ENCODE measurements at places on chromosomes 12 and 14.

- DNase-seq: no peak
These were observed 20.5 kb upstream of the RPL10L start for GRCh38 chr14:46672128-46672527.

DNA sequence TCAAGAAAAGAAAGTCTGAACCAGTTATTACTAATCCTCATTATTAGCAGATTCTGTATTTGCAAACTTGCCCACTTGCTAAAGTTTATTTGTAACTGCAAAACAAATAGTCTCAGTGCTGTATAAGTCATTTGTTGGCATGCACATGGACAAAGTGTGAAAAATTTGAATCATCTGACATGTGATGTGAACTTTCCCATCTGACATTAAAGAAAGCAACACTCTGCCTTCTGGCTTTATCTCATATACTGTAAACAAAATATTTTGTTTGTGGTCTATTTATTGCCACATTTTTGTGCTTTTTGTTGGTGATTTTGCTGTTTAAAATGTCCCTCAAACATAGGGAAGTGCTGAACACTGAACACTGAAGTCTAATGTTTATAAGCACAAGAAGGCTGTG lies 513.8 kb downstream of the RPL10L start:
- no peak for DNase-seq

- no peak for DNase-seq
These were observed 2.9 kb upstream of the TDRD9 start for GRCh38 chr14:103925316-103925715.

- DNase-seq: no peak
These were observed 192.8 kb upstream of the EEA1 start for GRCh38 chr12:93121729-93122488.

DNA sequence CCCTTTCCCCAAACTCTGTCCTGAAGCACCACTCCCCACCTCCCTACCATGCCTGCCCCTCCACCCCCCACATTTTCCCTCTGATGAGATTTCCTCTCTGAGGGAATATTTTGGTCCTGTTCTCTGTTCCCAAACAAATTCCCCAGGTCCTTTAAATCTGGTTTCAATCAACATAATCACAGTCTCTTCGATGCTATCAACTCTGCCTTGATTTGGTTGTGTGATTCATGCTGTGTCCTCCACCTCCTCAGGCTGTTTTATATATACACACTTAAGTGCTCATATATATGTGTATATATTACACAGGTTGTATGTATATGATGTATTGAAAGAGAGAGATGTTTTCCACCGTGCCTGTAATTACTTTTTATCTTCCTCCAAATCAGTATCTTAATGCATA lies 36.0 kb downstream of the NTF3 start:
- no peak for DNase-seq

- DNase-seq: no peak
These were observed 21.3 kb downstream of the PITPNM2 start for GRCh38 chr12:123129621-123130020.

DNA sequence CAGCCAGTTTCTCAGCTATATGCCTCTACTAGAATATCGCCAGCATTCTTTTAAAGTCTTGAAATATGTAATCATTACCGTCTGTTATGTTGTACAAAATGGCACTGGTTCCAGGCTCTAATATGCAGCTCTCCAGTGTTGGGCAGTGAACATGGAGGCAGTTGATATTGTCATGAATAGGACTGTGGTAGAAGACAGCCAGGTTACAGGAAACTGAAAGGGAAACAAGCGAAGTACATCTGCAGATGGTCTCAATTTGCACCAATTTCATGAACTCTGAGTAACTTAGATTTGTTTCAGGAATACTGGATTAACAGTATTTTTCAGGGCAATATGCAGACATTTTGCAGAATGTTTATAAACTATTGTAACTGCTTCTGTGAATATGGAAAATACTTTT lies 13.4 kb upstream of the KLHL42 start:
- no peak for DNase-seq

GRCh38 chr12:111597831-111598636 lies 1.1 kb downstream of the ATXN2 start:
- peak; percentile 57 for DNase-seq

- DNase-seq: no peak
These were observed 25.3 kb upstream of the SPTLC2 start for GRCh38 chr14:77641534-77642341.

DNA sequence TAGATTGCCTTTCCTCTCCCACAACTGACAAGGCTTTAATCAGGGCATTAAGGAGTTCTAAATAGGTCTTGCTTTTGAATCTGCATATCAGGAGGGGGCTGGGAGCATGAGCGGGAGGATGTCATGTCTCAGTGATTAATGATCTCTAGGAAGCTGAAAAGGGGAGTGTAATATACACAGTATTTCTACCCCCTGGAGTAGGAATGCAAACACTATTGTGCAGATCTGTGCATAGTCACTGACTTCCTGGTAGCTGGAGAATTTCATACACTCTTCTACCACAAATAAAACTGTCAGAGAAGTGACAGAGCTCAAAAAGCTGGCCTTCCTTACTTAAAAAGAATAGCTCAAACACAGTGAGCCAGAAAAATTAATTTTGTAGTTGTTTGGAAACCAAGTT lies 65.8 kb downstream of the RIC8B start:
- DNase-seq: peak; percentile 78

DNA sequence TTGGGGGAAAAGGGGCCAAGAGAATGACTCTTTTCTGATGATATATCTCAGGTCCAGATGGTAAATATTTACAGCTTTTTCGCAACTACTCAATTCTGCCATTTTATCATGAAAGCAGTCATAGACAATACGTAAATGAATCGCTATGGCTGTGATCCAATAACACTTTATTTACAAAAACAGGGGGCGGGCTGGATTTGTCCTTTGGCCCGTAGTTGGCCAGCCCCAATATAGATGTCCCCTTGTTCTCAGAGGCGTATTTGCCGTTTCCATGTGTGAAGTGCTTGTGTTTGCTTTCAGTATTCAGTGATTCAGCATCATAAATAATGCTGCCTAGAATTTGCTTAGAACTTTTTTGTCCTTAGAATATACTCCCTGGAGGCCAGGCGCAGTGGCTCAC lies 77.2 kb downstream of the CCDC92 start:
- DNase-seq: no peak

DNA sequence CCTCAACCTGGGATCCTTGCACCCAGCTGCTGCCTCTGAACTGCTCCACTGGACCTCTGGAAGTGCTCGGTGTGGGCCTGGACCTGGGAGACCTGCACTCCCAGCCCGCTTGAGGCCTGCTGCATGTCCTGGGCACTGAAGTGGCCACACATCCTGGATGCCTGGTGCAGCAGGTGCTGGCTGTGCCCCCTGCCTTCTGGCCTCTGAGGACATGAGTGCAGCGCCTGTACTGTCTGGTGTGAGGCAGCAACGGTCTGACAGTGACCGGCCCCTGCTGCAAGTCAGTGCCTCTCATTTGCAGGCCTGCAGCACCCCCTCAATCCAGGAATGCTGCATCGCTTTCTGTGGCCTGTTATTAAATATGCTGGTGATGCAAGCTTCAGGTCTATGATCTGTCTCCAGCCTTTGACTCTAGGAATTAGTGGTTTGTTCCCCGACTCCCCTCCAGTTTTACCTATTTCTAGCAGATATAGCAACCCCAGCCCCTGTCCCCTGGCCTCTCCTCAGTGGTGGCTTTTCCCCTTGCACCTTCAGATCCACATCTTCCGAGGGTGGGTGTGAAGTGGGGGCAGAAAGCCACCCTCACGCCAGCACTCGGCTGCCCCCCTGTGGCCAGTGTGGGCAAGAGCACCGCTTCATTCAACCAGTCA lies 3.6 kb downstream of the SMIM41 start:
- DNase-seq: peak; percentile 69

- DNase-seq: peak; percentile 76
These were observed 637 bp downstream of the PTMS start for GRCh38 chr12:6766651-6767349.

DNA sequence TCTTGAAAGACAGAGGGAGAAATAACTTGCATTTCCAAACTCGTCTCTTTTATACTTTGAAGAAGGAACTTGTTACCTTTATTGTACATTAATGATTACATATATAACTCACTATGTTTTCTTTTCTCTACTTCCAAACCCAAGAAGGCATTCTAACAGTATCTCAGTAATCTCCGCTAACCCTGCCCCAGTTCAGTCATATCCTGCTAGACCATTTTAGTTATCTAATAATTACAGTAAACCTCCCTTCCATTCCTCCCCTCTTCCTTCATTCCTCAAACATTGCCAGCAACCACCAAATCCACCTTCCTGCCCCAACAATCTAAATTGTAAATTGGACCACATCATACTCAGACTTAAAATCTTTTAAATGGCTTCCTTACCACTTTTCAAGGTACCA lies 30.6 kb downstream of the STK38L start:
- DNase-seq: no peak

DNA sequence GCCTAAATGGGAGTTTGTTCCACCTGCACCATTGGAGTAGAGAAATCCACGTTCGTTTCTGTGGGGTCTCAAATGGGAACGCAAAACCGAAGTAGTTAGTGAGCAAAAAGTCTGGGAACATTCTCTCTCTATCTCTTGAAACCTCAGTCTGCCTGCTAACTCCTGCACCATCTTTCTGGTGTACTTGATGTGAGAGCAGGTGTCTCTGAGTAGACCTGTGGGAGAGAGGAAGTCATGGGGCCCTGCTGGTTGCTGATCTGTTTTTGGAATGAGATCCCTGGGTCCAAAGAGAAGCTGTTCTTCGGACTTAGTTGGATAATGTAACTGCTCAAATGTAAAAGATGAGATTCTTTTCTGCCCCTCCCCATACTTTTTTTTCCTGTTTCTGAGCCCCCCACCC lies 57.3 kb downstream of the MAX start:
- no peak for DNase-seq

DNA sequence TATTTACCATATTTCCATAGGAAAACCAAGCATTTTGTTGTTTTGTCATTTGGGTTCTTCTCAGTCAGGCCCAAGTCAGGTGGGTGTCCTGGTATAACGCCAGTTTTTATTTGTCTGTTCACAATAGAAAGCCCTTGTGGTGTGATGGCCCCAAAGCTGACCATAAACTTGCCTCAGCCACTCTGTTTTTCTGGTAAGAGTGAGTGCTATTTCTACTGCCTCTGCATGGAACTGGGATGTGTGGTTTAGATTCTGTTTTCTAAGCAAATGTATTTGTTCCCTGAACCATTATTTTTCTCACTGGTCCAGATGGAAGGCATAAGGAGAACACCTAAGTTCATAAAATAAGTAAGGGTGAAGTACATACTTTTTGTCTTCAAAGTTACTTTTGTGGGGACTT lies 1.8 kb upstream of the SSPN start:
- no peak for DNase-seq

GRCh38 chr14:49438256-49438770 lies 147.9 kb downstream of the RPS29 start:
- DNase-seq: no peak

- DNase-seq: no peak
These were observed 69.2 kb downstream of the C2CD5 start for GRCh38 chr12:22474970-22475720.

DNA sequence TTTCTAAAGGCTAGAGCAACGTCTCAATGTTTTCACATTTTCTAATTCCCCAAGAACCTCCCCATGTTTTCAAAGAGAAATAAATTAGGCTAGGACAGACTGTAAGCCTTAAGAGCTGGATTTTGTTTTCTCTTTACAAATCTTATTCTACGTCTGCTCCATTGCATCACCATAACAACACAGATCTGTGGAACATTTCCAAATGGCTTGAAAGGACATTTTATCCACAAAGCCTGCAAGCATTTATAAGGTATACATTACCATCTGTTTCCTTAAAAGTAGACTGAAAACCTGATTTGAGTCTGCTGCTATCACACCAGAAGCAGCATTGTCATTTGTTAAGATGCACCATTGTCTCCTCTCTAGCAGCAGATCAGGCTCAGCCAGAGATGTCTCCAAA lies 115.3 kb upstream of the PLEKHA5 start:
- DNase-seq: no peak

DNA sequence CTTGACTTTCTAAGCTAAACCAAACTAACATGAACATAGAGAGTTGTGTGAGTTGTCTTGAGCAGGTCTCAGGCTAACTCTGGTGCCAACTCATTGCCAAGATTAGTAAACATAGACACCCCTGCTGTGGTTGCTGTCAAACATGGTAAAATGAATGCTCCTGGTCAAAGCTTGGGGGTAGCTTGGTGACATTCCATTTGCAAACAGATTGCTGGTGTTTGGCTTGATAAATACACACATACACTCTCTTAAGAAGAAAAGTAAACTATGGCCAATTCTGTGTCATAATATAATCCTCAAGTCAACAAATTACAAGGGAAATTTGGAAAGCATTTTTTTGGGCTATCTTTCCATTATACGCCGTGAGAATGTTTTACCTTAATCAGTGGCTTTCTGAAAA lies 386.4 kb upstream of the PDE3A start:
- DNase-seq: no peak

GRCh38 chr14:57345106-57345505 lies 45.3 kb upstream of the NAA30 start:
- no peak for DNase-seq

GRCh38 chr14:68469208-68469713 lies 323.6 kb downstream of the ZFP36L1 start:
- no peak for DNase-seq

DNA sequence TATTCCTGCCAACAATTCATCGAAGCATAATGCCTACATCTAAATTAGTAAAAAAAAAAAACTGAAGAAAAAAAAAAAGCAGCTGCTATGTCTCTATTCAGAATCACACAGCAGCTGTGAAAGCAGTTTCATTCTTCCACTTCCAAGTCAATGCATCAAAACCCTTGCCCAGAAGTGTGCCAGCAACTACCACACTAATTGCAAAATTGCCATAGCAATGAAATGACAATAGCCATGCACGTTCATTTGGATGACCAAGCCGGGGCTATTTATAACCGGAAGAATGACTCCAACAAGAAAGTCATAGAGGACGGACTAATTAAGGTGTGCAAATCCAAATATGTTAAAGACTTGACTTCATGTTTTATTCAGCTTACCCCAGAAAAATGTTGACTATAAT lies 42.5 kb downstream of the SLC2A13 start:
- peak; percentile 32 for DNase-seq

DNA sequence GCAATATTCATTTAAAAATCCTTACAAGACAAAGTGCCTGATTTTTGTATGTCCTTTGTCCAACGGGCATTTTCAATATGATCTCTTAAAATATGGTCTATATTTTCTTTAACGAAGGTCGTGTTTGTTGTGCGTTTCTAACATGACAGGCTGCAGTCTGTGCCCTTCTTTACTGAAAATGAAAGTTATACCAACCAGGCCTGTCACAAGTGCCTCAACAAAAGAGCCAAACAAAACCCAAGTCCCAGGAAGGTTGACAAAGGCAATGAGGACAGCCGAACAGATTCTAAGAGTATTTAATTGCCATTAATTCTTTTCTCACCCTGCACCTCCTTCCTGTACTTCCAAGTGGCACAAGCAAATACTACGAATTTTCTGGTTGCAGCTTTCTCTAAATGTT lies 13.9 kb downstream of the PAX9 start:
- no peak for DNase-seq

DNA sequence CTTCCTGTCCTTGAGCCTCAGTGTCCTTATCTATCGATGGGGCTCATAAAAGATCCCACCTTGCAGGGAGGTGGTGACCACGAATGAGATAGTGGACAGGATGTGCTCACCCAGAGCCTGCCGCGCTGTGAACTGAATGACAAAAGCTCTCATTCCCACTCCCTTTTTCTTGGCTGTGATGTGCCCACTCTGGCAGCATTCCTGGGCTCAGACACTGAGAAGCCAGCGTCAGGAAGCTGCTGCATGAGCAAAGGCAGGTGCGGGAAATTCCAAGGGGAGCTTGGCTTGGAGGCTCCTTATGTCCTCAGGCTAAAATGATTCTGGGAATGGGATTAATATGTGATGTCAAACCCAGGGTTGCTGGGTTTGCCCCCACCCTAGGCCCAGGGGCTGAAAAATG lies 61.6 kb downstream of the EFCAB11 start:
- no peak for DNase-seq

- DNase-seq: no peak
These were observed 25.7 kb upstream of the COCH start for GRCh38 chr14:30848449-30849240.
